Heart right ventricle (tissue), 16 donors: ENCODE measurements at places on chromosomes 5 and 9. TPM values are rescaled to one million over a fixed set of nuclear protein-coding genes. Genes with fewer than 3 reads are reported as not detected.

DNA sequence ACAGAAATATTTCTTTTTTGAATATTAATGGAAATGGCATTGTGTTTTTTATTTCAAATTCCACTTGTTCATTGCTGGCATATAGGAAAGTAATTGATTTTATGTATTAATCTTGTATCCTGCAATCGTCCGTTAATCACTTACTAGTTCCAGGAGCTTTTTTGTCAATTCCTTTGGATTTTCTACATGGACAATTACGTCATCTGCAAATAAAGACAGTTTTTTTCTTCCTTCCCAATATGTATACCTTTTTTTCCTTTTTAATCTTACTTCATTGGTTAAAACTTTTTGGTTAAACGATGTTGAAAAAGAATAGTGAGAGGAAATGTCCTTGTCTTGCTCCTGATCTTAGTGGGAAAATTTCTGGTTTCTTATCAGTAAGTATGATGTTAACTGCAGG, 1.5 kb upstream of the TIFAB start:
- DNase-seq: no peak

GRCh38 chr5:57408714-57409113, 73.9 kb downstream of the ACTBL2 start:
- DNase-seq: no peak

GRCh38 chr5:159819591-159820411, 96.5 kb upstream of the ADRA1B start:
- DNase-seq: peak; percentile 35

DNA sequence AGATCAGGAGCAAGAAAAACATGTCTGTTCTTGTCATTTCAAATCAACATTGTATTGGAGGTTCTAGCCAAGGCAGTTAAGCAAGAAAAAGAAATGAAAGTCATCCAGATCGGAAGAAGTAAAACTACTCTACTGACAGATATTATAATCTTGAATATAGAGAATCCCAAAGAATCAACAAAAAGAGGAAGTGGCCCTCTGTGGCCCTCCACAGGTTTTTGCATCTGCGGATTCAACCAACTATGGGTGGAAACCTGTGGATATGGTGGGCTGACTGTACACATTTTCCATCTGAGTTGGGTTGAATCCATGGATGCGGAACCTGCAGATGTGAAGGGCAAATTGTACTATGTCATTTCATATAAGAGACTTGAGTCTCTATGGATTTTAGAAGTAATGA, 35.1 kb downstream of the GAS1 start:
- DNase-seq: no peak

- DNase-seq: no peak
Measured at GRCh38 chr9:97280755-97281330, 26.6 kb upstream of the CCDC180 start.

DNA sequence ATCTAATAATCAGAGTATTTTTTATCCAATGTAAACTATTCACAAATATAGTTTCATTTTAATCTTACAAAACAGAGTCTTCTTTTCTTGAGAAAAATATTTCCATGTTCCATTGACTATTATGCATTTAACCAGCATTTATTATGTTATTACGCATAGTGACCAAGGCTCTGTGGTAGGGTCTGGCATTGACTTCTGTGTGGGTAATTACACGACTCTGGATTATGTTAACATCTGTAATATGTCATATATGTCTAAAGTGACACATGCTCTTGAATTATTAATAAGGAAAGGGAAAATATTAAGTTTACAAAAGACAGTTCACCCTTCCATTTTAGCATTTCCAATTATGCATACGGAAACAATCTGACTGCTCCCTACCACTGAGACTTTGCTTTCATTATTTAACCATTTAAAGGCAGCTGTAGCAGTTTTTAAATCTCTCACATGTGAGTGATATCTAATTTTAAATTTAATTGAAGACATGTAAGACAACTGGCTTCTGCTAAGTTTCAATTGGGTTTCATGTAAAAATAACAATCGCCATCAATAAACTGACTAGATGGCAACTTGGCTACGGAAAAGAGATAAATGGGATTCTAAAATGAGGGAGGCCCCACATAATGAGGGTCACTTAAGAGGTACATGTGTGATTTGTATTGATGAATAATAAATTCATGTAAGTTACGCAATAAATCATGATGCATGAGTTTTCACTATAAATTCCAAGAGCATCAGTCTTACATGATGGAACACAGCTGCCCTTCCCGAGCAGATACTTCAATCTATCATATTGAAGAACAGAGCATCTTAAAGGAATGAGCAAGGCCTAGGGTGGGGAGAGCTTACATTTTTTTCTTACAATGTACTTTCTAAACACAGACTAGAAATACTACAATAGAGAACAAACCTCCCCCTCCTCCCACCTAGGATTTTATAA, 1056.8 kb downstream of the MAT2B start:
- no peak for DNase-seq

TYRP1 gene
- total RNA-seq: 46.3 TPM

DNA sequence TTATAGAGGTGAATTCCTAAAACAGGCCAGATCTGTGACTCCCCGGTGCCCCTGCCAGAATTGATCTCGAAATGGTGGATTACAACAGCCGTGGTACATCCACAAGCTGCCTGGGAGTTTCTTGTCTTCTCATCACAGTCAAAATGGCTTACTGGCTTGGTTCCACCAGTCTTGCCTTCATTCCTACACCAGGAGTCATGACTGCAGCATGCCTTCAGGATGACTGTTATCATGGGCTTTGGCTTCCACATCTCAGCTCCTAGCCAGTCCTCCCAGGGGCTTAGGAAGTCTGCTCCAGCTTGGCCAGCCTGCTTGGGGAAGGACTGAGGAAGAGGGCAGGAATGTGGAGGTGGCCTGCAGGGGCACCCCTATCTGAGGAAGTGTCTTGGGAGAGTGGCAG, 132.9 kb upstream of the NR3C1 start:
- DNase-seq: no peak

- DNase-seq: no peak
Measured at GRCh38 chr9:1617419-1617818, 397.7 kb upstream of the SMARCA2 start.

IFNA21 gene
- total RNA-seq: not detected

DNA sequence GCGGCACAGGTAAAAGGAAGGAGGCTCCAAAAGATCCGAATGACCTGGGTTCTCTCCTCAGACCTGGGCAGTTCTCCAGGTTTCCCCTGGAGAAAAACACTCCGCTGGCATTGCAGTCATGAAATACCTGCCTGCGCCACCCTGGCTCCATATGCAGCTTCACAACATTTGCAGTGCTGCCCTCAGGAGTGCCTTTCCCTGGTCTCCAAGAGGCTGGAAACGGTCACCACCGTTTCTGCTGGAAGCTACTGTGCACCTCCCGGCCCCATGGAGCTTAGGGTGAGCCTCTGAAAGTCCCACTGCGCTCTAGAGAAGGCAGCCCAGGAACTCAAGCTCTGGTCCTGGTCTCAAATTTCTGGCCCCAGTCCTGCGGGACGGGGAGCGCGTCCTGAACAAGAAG, 670 bp downstream of the UGT3A1 start:
- DNase-seq: no peak

SARDH gene
- total RNA-seq: 0.43 TPM
